ENCODE measurements at places on chromosomes 6 and 20. TPM values are rescaled to one million over a fixed set of nuclear protein-coding genes. Genes with fewer than 3 reads are reported as not detected.

DNA sequence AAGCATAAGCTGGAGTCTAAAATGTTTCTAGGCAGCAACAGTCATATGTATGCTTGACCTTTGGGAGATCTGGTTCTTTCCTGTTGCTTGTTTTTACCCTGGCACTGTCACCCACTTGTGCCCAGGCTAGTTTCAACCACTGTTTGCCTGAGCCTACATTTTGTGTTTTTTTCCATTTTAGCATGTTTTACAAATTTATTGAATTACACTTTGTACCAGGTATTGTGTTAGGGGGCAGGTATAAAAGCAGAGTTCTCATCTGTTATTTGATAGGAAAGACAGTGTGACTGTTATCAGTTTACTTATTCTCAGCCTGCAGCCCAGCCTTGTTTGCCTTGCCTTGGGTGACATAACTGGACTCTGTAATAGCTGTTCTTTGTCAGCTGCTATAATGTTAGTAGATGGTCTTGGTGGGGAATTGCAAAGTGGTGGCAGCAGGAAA, 147.0 kb downstream of the CDKAL1 start:
- DNase-seq: no peak

Gene IFNGR1
- 108 TPM for polyA plus RNA-seq

GRCh38 chr6:44180886-44181285, 22.3 kb downstream of the CAPN11 start:
- DNase-seq: no peak

DNA sequence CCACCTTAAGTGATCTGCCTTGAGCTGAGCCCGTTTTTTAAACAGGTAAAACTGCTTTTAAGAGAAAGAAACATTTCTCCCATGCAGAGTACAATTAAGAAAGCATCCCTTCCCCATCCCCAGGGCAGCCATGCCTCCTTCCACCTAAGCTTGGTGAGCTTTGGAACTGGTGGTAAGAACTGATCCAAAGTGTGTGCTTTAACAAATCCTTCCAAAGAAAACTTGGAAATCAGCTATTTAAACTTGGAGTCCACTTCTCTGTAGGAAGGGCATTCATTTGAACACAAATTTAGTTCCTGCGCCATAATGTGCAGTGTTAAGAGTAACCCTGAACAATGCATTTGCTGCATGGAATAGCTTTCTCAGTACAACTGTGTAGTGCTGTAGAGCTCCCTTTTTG, 17.0 kb downstream of the GMDS start:
- no peak for DNase-seq

DNA sequence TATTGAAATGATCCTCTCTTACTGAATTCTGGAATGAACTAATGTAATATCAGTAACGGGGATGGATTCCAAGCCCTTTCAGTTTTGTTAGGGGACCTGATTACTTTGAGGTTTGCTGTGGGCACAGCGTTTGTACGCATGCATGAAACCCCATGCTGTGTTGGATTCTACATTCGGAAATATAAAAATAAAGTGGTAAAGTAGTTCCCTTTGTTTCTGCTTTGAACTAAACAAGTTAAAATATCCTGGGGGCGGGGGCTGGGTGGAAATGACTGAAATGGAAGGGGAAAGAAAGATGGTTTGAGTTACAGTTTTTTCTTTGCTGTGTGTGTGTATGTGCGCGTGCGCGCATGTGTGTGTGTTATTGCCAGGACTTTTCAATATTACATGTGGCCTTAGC, 196.5 kb upstream of the OPRM1 start:
- DNase-seq: no peak

Gene BPIFB4
- not detected for polyA plus RNA-seq

- DNase-seq: no peak
These were observed 23.0 kb downstream of the RNASET2 start for GRCh38 chr6:166933396-166933795.
